ENCODE measurements at places on chromosomes 3 and 15.

GRCh38 chr15:89455535-89455934 lies 40.8 kb downstream of the RHCG start:
- DNase-seq: no peak

DNA sequence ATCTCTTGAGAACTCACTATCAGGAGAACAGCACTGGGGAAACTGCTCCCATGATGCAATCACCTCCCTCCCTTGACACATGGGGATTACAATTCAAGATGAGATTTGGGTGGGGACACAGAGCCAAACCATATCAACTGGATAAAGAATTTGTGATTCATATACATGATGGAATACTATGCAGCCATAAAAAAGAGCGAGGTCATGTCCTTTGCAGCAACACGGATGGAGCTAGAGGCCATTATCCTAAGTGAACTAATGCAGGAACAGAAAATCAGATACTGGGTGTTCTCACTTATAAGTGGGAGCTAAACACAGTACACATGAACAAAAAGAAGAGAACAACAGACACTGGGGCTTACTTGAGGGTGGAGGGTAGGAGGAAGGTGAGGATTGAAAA lies 17.0 kb downstream of the SPG11 start:
- DNase-seq: no peak

- DNase-seq: no peak
These were observed at the start of gene LRRFIP2 for GRCh38 chr3:37174532-37175126. Gene LRRFIP2 (minus strand): TSS chr3:37174582. CDS start chr3:37148983, 25,599 bp downstream.

DNA sequence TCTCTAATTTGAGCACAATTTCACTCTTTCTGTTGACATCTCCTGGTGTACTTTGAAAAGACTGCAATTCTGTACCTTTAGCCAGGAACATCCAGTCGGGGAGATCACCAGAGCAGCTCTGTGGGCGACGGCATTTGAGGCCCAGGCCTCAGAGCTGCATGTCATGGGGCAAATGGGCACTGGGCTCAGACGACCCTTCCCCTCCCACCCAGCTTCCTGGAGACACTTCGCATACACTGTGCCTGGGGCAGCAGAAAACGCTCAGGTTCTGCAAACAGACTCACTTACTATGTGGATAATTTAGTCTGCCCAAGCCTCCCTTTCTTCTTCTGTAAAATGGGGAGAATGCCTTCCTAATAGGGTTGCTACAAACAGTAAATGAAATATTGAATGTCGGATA lies 96.9 kb downstream of the HMG20A start:
- DNase-seq: no peak

- no peak for DNase-seq
These were observed 58.9 kb downstream of the SLMAP start for GRCh38 chr3:57815036-57815435.

- no peak for DNase-seq
These were observed 14.5 kb downstream of the HIGD2B start for GRCh38 chr15:72671525-72671924.

DNA sequence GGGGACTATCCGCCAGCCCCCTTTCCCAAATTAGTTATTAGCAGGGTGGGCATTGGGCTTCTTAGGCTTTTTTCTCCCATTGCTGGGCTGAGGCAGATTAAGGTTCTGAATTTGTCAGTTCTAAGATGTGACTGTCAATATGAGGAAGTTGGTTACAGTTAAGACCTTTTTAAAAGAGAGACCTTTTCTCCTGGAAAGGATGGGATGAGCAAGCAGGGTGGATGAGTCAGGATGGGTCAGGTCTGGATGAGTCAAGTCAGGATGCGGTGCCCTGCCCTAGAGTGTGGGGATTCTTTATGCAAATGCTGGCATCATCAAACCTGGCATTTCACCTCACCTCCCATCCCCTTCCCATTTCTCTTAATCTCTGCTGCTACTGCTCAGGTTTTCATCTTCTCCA lies 1.9 kb downstream of the AEN start:
- no peak for DNase-seq

DNA sequence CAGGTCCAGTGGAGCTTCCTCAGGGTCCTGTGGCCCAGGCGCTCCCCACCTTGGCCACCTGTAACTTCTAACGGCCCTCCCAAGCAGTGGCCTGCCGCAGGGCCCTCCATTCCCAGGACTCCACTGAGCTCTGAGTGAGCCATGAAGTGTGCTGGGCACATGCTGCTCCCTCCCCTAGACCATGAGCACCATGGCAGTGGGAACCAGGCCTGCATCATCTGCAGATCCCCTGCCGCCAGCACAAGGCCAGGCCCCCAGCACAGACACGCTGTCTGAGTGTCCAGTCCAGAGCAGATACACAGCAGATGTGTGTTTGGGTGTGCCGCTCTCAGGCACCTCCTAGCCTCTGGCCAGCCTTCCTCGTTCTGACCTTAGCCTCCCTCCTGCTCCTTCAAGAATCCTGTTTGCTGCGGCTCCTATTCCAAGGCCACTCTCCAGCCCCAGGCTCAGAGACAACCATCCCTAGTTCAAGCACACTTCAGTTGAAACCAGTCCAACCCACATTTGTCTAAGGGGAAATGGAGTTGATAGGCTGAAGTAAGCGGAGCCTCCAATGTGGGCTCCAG lies 7.0 kb upstream of the KLF15 start:
- no peak for DNase-seq

GRCh38 chr3:184389384-184389783 lies 9.5 kb downstream of the CHRD start:
- DNase-seq: no peak

GRCh38 chr15:70356062-70356860 lies 258.5 kb upstream of the TLE3 start:
- DNase-seq: no peak

GRCh38 chr15:100310041-100310405 lies 31.8 kb downstream of the ADAMTS17 start:
- DNase-seq: no peak

GRCh38 chr3:82423268-82424030 lies 662.0 kb upstream of the GBE1 start:
- no peak for DNase-seq

DNA sequence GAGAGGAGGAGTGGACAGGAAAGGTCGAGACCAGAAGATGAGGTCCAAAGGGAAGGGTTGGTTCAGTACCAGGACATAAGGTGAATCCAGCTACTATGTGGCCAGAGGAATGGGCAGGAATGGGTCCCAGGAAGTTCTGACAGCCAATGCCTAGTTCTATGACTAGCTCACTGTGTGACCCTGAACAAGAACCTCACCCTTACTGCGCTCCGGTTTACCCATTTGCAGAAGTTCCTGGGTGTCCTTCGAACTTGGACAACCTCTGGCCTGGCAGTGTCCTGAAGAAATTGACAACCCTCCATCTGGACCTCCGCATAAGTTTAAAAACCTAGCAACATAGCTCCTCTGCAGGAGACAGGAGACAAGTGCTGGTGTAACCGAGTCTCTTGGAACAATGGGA lies 12.2 kb upstream of the PSTPIP1 start:
- DNase-seq: no peak

All from WERI-Rb-1 (cell line).